ENCODE measurements at places on chromosomes 7 and 10. TPM values are rescaled to one million over a fixed set of nuclear protein-coding genes. Genes with fewer than 3 reads are reported as not detected.

PPP1R9A gene
- 24.5 TPM for polyA plus RNA-seq

NPY4R gene
- 0.38 TPM for polyA plus RNA-seq

LIPJ gene
- polyA plus RNA-seq, result 0.23 TPM

DNA sequence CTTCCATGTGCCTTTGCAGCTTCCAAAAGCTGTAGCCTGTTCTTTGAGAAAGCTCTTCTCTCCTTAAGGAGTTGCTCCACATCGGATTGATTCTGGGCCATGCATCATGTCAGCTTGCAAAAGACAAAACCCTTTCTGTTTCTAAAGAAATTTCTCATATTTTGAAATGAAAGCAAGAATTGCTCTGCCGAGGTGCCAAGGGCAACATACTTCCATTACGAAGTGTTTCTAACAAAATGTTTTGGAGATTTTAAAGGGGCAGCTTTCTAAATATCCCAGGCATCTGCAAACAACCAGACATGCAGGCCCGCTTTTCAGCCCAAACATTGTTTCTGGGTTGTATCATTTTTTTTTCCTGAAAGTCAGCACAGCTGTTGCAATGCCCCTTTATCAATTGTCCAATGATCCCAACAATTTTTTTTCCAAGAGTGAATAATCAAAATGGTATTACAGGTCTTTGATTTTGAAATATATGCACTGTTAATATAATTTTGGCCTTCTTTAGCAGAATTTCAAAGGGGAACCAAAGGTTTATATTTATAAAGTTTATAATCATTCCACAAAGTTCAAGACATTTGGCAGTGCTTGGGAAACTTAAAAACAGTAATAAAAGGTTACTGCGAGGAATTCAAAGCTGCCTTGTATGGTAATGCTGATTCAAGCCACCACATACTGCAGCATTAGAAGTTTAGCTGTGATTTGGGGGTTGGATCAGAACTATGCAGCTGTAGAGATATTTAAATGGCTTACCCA, 61.0 kb downstream of the TES start:
- no peak for DNase-seq

DNA sequence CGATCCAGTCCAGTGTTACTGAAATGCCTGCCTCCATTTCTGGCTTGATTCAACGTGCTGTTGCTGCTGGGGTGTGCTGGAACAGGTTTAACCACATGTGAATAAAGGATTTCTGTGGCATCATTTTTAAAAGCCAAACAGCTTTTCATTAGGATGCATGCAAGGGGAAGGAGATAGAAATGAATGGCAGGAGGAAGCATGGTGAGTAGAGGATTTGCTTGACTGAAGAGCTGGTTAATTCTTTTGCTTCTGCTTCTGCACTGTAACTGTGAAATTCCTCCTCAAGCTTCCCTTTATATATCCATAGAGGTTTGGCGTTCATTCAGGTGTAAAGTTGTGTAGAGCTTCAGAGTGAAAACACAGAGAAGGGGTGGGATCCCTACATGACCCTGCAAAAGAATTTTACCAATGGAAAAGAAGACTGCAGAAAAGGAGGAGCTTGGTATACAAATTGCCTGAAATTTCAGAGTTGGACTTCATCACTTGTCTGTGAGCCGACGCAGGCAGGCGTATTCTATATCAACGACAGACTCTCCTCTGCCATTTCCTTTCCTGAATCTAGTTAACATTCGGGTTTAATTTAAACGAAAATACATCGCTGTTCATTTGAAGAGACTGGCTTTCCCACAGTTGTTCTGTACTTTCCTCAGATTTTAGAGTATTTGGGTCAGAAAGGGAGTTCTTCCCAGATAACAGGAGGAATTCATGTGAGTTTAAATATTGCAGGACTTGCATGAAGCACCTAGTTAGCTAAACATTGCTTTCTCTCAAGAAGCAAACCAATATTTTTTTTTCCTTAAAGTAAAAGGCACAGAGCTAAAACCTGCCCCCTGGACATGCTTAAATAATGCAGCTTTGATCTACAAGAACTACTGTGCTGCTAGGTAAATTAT, at the start of gene SOSTDC1:
SOSTDC1 (minus strand) TSS at position 270 of the 893 bp plus-strand sequence; CDS start at position 200, 70 bp downstream.
- DNase-seq, result no peak

DNA sequence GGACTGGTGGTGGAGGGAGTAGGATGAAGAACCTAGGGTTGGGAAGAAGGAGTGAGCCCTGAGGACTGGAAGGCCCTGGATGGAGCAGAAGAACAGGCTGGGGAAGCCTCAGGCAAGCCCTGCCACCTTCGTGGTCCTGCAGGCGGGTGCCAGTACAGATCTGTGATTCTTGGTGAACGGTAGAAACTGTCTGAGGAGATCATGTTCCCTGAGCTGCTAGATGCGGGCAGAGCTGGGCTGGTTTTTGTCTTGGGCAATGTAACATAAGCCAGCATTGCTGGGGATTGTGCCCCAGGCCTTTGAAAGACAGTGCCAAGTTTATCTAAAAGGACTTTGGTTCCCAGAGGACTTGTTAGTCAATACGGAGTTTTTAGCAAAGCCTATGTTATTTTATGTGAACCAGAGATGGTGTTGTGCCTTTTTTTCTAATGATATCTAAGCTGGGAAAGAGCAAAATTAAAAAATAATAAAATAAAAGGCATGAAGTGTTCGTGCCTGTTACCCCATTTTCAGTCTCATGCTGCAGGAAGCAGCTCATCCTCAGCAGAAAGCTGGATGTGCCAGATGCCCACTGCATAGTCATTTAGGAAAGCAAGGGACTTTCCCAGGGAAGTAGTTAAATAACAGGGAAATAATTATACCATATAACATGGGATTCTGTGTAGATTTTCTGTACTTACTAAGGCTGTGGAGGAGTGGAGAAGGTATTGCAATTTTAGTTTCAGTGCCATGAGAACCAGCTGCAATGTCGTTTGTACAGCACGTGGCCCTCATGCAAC, 24.4 kb upstream of the FIGNL1 start:
- DNase-seq, result no peak

DNA sequence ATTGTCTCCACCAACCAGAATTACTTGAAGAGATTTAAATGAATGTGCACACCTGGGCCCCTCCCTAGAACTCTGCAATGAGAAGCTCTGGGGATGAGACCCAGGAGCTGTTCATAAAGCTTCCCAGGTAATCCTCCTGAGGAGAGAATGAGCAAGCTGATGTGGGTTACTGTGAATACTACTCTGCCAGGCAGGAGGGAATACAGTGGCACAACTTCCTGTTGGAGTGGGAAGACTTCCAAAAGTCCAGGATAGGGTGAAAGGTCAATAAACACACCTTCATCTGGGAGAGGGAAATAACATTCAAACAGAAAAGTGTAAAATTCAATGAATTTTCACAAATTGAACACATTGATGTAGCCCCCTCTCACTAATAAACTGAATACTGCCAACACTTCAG, 351.4 kb downstream of the ABCA13 start:
- no peak for DNase-seq
